ENCODE measurements at places on chromosomes 1 and 21.
A peak's percentile ranks its signal among the peaks of the same experiment; 100 is the strongest.

GRCh38 chr1:10965546-10966226, 46.8 kb upstream of the TARDBP start:
- DNase-seq, result no peak

DNA sequence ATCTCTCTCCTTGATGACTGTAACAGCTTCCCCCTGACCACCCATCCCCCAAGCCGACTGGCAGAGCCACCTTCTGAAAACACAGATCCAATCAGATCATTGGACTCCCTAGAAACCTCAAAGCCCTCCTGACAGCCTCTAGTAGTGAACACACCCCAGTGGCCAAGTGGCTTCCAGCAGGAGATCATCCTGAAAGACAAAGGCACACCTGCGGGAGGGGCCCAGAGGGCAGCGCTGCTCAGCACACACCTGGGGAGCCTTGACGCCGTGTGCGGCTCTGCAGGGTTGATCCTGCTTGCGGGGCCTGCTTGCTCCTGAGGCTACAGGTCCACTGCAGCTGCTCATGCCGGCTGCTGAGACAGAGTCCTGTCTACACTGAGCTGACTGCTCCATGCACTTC, 41.5 kb downstream of the SLC66A1 start:
- no peak for DNase-seq

GRCh38 chr1:1431845-1432273, 3.6 kb upstream of the VWA1 start:
- DNase-seq, result peak; percentile 60

DNA sequence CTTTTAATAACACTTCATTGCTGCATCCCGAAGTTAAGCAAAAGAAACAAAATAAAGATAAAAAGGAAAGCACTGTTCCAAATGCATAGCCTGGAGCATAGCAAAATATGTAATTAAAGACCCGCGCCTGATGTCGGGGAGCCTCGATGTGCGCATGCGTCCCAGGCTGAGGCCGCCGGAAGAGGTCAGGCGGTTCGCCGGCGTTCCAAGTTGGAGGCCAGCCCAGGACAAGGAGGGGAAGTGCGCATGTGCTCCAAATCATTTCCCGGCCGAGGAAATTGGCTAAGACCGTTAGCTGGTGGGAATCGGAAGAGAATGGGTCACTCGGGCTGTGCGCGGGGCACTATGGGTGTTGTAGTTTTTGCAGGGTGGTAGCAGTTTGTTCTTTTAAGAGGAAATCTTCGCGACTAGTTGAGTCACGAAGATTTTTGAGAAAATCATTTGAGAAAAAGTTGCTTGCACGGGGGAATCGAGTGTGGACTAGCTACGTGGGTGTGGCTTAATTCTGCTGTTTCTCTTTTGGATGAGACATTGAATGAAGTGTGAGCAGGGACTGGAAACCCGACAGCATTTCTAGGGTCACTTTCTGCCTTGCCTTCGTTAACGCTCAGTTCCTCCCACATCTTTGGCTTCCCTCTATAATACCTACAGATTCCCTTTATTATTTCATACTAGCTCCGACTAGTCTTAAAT, 31.0 kb upstream of the CD1D start:
- peak; percentile 92 for DNase-seq

DNA sequence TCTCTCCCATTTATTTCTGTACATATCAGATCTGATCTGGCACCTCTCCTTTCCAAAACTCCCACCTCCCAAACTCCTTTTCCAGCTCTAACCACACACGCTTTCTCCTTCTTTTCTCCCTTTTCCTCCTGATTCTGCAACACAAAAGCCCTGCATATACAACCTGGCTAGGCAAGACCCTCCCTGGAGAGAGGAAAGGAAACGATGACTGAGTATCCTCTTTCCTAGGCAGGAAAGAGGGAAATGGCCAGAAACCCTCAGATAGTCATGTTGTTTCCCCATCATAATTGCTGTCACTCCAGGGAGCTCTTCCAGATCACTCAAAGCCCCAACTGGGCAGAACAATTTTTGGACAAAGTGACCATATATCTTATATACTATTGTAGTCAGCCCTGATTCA, 32.3 kb upstream of the PRELP start:
- no peak for DNase-seq

DNA sequence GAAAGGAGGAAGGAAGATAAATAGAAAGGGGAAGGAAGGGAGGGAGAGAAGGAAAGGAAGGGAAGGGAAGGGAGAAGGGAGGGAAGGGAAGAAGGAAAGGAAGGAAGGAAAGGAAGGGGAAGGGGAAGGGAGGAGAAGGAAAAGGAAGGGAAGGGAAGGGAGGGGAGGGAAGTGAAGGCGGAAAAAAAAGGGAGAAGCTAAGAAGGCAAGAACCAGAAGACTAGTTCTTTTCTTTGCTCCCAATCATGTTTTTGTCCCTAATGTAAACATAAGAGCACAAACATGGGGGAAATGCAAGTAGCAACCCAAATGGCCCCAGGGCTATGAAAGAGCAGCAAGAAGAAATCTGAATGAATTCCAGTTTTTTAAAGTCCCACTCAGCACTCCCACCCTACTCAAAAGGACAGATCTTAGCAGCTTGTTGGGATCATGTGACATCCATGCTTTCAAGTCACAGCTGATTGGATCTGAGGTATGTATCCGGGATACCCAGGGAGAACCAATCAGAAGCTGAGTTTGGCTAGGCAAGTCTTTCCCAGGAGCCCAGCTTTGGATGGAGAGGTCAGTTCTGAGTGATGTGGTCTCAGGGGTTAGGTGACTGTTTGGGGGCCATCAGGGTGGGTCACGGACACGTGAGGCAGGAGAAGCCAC, 24.2 kb upstream of the FHAD1 start:
- no peak for DNase-seq

- DNase-seq, result no peak
Measured at GRCh38 chr1:57623791-57624538, 200.1 kb upstream of the DAB1 start.

- DNase-seq, result no peak
Measured at GRCh38 chr21:28518630-28519029, 474.0 kb downstream of the LTN1 start.

GRCh38 chr1:28494737-28495136, 11.1 kb upstream of the RCC1 start:
- DNase-seq, result no peak

DNA sequence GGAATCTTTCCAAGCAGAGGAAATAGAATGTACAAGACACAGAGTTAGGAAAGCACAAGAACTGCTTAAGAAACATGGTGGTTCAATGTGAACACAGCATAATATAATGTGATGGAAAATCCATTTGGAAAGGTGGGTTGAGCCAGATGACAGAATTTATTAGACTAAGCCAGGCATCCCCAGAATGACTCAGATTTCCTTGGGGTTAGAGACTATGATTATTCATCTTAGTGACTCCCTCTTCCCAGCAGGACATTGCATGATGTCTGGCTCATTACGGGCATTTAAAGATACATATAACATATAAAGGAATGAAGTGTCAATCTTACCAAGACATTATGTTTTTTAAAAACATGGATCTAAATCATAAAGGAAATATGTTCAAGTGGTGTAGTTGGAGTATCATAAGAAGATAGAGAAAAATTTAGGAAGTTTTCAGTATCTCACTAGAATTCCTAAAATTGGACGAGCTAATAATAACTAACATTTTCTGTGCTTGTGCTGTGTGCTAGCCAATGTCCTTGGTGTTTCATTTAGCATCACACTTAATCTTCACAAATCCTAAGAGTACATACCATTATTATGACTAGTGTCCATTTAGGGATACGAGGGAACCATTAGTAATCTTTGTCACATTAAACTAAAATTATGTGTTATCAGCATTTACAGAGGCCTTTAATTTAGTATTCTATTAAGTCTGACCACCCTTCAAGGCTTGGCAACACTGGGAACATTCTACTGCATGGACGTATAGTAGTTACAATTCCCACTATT, 41.0 kb upstream of the ST6GALNAC5 start:
- no peak for DNase-seq

DNA sequence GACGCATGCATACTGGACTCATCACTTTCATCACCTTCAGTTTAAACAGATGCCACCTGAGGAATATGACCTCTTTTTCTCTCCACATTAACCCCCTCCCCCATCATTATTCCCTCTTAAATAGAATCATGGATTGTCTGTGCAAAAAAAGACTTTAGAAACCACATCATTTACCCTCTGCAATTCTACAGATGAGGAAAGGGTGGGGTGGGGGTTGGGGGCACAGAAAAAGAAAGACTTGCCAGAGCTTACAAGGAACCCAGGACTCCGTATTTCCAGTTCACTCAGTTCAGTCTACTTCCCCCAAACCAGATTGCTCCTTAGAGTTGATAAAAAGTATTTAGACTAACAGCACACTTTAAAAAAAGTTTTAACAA, 26.2 kb upstream of the NFIA start:
- no peak for DNase-seq

Data from retina (tissue), 1 donor.